ENCODE measurements at places on chromosomes 11 and 22.

DNA sequence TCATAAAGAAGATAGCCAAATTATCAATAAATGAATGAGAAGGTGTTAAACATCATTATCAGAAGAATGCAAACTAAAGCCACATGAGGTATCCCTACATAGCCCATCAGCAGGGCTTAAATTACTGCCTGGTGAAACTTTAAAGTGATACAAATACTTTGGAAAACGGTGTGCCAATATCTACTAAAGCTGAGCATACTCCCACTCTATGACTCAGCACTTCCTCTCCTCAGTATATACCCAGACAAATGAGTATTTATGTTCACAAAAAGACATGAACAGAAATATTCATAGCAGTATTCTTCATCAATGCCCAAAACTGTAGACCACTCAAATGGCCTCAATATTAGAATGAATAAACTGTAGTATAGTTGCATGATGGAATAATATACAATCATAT lies 284.6 kb upstream of the ZC3H12C start:
- DNase-seq: no peak

GRCh38 chr11:60830478-60831142 lies 11.3 kb upstream of the CCDC86 start:
- DNase-seq: no peak

- DNase-seq: no peak
Observed at GRCh38 chr11:101453682-101454081, 130.1 kb downstream of the TRPC6 start.

GRCh38 chr11:88105951-88106350 lies 69.3 kb downstream of the RAB38 start:
- DNase-seq: no peak

- DNase-seq: no peak
Observed at GRCh38 chr11:1343391-1344055, 34.1 kb upstream of the TOLLIP start.

DNA sequence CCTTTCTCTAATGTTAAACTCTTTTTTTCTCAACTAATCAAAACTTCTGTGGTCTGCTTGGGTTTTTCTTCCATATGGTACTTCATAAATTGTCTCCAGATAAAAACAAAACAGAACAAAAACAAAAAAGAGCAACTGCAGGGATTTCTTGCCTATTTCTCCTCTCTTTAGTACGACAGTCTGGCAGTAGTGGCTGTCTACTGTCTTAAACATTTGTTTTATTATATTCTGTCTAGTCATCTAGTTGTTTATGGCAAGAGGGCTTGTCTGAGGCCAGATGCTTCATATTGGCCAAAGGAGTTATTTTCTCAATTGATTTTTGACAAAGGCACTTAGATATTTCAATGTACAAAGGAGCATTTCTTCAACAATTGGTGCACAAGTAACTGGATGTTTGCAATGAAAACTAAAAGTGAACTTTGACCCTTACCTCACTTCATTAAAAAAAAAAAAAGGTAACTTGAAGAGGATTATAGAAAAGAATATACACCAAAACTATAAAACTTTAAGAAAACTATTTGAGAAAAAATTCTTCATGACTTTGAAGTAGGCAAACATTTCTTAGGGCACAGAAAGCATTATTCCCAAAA lies 404.2 kb downstream of the LUZP2 start:
- no peak for DNase-seq

DNA sequence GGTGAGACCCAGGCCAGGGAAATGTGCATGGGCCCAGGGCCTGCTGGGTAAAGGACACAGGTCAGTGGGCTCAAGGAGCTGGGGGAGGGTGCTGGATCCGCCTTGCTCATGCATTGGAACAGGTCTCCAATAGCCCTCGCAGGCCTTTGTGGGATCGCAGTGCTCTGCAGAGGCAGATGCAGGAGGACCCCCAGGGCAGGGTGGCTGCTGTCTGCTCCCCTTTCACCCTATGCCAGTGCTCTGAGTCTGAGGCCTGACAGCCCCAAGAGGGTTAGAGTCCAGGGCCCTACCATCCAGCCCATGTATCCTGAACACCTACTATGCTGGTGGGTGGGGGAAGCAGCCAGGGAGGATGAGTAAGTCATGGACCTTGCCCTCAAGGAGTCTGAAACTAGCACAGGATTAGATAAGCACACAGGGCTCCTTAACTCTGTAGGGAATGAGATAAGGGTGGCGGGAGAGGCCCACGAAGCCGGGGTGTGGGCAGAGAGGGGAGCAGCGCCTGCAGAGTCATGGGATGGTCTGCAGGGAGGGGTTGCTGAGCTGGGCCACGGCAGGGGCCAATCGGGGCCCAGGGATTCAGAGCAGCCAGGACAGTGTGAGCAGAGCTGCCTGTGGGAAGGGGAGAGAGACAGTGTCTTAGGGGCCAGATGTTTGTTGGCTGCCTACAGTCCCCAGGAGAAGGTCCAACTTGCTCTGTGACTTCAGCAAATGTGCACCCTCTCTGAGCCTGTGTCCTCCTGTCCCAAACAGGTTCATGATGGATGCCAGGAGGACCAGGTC lies 10.5 kb upstream of the EHD1 start:
- no peak for DNase-seq

DNA sequence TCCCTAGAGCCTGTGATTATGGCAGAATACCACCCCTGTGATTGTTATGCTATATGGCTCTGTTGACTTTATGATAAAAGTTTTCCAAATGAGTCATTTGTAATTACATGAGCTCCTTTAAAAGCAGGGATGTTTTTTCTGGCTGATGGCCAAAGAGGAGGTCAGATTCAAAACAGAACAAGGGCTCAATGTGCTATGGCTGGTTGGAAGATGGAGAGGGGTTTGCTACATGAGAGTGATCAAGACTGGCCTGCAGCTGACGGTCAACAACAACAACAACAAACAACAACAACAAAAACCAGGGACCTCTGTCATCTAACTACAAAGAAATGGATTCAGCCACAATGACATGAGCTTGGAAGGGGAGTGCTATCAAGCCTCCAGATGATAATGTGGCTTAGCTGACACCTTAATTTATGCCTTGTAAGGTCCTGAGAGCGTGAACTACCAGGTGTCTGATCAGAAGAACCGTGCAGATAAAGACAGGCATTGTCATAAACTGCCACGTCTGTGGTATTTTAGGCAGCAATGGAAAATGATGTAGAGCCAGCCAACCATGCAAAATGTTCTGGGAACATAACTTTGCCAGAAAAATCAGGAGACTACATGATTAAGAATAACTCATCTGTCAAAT lies 47.2 kb downstream of the PIWIL3 start:
- DNase-seq: no peak

GRCh38 chr11:132620423-132620822 lies 911.9 kb downstream of the OPCML start:
- DNase-seq: no peak

- DNase-seq: no peak
Observed at GRCh38 chr11:129636926-129637325, 178.7 kb upstream of the TMEM45B start.

GRCh38 chr22:48554893-48555572 lies 1272.6 kb downstream of the BRD1 start:
- DNase-seq: no peak

DNA sequence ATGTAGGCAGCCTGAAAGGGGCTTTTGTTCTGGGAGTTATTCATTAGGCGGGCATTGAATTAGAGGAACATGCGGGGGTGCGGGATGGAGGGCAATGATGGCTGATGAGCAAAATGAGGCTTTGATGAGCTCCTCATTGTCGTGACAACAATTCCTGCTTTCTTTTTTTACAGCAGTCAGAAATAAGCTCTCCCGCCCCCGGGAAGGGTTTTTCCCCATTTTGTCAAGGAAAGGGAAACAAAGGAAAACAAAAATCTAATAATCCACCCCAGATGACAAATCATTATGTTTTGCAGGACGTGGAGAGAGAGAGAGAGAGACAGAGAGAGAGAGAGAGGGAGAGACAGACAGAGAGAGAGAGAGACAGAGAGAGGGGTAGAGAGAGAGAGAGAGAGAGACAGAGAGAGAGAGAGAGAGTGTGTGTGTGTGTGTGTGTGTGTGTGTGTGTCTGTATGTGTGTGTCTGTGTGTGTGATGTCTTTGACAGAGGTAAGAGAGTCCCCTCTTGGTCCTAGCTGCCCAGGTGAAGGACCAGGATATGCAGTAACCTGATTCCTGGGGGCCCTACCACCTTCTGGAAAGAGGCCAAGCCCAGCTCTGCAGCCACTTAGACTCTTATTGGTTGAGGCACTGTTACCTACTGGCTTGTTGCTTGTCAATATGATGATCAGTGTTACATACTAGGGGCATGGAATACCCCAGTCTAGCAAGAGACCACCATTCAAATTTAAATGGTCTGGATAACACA lies 46.7 kb upstream of the PARVA start:
- no peak for DNase-seq

All from CD4-positive, alpha-beta T cell treated with Interleukin-6 at 100 ng/mL for 8 hours (primary cell).